Peyer's patch (tissue), 4 donors: ENCODE measurements at places on chromosomes 11 and 22. TPM values are rescaled to one million over a fixed set of nuclear protein-coding genes. Genes with fewer than 3 reads are reported as not detected.

- no peak for DNase-seq
These were observed 26.5 kb upstream of the ROBO3 start for GRCh38 chr11:124838805-124839127.

DNA sequence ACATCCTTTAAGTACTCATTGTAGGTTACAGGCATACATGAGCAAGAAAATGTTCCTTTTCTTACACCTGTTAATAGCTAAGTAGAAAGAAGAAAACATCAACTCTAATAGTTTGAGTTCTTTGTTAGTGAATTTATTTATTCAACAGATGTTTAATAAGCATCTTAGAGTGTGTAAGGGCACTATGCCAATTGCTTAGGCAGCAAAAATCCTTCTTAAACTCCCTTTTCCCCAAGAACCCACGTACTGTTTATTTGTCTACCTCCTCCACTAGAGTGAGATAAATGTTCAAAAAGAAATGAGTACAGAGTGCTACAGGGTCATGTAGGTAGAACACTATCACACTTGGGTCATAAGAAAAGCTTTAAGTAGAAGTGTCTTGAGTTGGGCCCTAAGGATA, 131.4 kb downstream of the CD44 start:
- DNase-seq: no peak

- no peak for DNase-seq
These were observed 24.8 kb downstream of the RASSF10 start for GRCh38 chr11:13033760-13034533.

- DNase-seq: no peak
These were observed 24.0 kb downstream of the TBX1 start for GRCh38 chr22:19784384-19785175.

DNA sequence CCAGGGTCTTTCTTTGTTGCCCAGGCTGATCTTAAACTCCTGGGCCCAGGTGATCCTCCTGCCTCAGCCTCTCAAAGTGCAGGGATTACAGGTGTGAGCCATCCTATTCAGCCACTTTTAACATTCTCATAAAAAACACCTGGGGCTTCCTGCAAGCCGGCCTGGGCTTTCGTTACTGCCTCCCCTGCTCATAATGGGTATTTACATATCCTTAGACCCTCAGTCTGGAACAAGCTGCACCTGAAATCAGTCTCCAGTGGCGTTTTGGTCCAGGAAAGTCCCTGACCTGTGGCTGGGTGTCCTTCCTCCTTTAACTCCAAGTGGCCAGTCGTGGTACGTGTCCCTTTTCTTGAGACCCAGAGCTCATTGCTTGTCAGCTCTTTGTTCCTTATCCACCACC, 320.7 kb downstream of the TMEM135 start:
- DNase-seq: no peak

- DNase-seq: peak; percentile 50
These were observed at the start of gene CNTN5 for GRCh38 chr11:99020352-99021225. TSS of gene CNTN5 (plus strand) at chr11:99020949.

DNA sequence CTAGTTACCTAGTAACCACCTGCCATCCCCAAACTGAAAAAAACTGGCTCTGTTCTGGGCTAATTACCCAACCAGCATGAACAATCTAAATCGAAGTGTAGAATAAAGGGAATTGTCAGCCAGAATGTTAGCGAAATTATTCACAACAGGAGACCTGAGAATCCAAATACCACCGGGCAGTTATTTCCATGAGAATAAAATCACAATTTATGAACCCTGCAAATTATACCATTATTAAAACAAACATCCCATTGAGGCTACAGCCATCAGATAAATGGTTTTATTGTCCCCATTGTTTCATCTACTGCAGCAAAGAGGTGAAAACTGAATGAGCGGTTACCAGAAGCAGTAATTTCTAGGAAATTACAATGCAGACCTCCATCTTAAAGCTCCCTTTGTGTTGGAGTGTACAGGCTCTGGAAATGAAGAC, 21.7 kb downstream of the FAM168A start:
- no peak for DNase-seq

GRCh38 chr22:34588871-34589545, 476.9 kb upstream of the ISX start:
- DNase-seq: no peak

- peak; percentile 91 for DNase-seq
These were observed at the start of gene P2RY2 for GRCh38 chr11:73218106-73218829. TSS of gene P2RY2 (plus strand) at chr11:73218281. CDS start at chr11:73234160, 15,879 bp downstream.

- DNase-seq: no peak
These were observed 36.5 kb downstream of the CTTN start for GRCh38 chr11:70434813-70435278.

- no peak for DNase-seq
These were observed 326.0 kb downstream of the CASP12 start for GRCh38 chr11:104572279-104572678.

- no peak for DNase-seq
These were observed 89.0 kb downstream of the APIP start for GRCh38 chr11:34827228-34827627.

DNA sequence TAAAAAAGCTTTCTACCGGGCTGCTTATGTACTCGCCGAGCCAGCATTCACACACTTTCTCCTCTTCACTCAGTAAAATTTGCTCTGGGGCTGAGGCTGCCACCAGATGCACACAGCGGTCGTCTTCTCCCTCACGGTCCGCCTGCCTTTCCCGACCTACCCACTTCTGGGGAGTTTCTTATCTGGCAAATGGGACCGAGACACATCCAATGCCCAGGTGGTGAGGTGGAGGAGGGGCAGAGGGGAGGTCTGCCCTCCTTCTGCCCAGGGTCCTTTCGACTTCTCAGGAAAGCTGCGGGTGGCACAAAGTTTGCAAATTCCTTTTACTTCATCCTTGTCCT, 43.9 kb downstream of the GRIK4 start:
- no peak for DNase-seq

GRCh38 chr11:87425391-87425790, 387.7 kb downstream of the TMEM135 start:
- no peak for DNase-seq

- DNase-seq: no peak
These were observed 53.5 kb downstream of the TEAD1 start for GRCh38 chr11:12727563-12728211.

The BEST1 gene
- 3.4 TPM for total RNA-seq

The DRICH1 gene
- 0.67 TPM for total RNA-seq

The ALX4 gene
- not detected for total RNA-seq

The SSTR3 gene
- not detected for total RNA-seq

The CARD10 gene
- total RNA-seq: 74.3 TPM

The USP2 gene
- total RNA-seq: 61.8 TPM

The LRRC56 gene
- 4.1 TPM for total RNA-seq

The CNGA4 gene
- total RNA-seq: not detected

The PTPRCAP gene
- total RNA-seq: 19.7 TPM

The FOLR2 gene
- total RNA-seq: 8.0 TPM
